NCI-H187 (cell line): ENCODE measurements at places on chromosomes 6 and 20.
A peak's percentile ranks its signal among the peaks of the same experiment; 100 is the strongest.

DNA sequence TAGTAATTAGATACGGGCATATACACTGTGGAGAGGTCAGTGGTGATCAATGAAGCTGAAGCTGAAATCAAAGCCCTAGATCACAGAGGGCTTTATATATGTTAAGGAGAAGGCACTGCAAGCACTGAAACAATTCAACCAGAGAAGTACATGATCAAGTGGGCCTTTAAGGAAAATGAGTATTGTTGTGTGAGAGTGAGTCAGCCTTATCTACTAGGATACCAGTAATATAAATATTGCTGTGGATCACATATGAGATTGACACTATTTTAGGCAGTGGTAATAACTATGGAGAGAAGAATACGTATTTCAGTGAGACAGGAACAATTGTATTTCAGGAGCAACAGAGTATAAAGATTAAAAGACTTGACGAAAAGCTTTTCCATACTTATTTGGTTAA, 1172.2 kb upstream of the GJE1 start:
- DNase-seq, result no peak

DNA sequence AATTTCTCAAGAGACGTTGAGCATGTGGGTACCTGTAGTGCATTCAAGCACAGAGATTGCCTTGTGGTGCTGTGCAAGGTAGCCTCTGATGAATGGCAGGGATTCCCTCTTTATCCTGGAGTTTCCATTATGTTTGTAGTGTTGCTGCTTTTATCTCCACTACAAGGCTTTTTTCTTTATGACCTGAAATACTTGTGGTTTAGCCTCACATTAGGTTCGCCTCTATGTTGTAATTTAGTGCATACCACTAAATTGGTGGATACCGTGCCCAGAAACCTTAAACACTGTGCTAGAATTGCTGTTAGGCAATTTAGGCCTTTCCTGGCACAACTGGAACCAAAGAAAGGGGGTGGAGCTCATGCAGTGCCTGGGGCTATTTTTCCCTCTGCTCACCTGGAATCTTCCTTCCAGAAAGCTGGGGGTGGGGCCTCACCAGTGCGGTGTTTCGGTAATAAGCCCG, 76.8 kb downstream of the NCOA7 start:
- DNase-seq, result peak; percentile 96

DNA sequence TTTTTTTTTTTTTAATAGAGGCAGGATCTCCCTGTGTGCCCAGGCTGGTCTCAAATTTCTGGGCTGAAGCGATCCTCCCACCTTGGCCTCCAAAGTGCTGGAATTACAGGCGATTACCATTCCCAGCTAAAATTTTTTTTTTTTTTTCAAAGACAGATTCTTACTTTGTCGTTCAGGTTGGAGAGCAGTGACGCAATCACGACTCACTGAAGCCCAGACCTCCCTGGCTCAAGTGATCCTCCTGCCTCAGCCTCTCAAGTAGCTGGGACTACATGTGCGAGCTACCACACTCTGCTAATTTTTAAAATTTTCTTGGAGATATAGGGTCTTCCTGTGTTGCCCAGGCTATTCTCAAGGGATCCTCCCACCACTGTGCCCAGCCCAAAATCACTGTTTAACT, 58.0 kb upstream of the MYO6 start:
- no peak for DNase-seq

GRCh38 chr6:157034436-157035230, 257.5 kb downstream of the ARID1B start:
- no peak for DNase-seq

DNA sequence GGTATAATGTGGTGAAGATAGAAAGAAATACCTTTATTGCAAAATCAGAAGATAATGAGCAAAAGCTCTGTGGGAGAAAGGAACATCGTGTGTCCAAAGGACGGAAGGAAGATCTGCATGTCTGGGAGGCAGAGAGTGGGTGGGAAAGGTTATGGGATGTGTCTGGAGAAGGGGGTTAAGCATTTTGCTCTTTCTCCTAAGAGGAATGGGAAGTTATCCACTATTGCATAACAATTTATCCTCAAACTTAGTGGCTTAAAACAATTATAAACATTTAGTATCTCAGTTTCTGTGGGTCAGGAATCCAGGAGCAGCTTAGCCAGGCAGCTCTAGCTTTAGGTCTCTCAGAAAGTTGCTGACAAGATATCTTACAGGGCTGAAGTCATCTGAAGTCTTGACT, 229.1 kb upstream of the CITED2 start:
- no peak for DNase-seq

- DNase-seq, result no peak
Measured at GRCh38 chr6:108846101-108846500, 2.1 kb upstream of the ARMC2 start.

DNA sequence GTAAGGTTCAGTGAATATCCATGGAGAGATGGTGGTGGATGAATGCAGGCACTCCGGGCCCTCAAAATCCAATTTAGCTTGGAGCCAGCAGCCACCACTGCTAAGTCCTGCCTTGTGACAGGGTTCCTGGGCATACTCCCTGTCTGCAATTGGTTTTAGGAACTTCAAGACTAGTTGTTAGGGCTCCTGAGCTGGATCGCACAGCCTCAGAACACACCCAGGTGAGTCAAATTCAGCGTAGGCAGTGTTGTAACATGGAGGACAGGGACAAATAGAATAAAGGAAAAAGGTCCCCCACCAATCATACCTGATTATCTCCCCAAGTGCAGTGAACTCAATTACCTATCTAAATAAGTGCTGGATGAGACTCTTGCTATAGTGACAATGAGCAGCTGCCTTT, 74.6 kb downstream of the PERP start:
- no peak for DNase-seq

- no peak for DNase-seq
Measured at GRCh38 chr20:61240814-61241213, 11.2 kb upstream of the CDH4 start.

DNA sequence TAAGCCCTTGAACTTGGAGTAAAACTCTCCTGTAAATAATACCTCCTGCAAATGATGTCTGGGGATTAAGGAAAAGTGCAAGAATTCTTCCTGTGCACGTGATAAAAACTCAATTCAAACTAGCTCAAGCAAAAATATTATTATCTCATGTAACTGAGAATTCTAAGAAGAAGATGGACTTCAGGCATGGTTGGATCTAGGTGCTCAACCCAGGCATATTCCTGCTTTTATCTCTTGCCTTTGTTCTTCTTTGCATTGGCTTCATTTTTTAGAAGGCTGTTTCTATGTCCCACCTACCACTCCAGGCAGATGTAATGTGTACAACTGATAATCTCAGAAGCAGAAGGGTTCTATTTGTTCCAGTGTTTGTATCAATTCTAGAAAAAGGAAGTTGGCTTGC, 95.8 kb downstream of the DACT2 start:
- DNase-seq, result no peak

DNA sequence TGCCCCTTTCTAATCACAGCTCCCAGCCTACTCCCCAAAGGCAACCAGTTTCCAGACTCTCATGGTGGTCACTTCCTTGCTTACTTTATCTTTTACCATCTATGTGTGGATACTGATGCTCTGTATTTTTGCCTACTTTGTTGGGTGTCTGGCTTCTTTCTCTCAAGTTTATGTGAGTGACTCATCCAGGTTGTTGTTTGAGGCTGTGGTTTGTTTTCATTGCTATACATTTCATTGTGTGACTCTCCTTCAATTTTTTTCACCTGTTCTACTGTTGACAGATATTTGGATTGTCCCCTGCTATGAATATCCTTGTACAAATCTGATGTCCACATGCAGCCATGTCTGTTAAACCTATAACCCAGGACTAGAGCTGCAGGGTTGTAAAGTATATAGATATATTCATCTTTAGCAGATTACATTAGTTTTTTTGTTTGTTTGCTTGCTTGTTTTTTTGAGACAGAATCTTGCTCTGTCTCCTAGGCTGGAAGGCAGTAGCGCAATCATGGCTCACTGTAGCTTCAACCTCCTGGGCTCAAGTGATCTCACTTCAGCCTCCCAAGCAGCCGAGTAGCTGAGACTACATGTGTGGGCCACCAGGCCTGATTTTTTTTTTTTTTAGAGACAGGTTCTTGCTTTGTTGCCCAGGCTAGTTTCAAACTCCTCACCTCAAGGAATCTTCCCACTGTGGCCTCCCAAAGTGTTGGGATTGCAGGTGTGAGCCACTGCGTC, 72.9 kb upstream of the EEF1E1 start:
- no peak for DNase-seq

DNA sequence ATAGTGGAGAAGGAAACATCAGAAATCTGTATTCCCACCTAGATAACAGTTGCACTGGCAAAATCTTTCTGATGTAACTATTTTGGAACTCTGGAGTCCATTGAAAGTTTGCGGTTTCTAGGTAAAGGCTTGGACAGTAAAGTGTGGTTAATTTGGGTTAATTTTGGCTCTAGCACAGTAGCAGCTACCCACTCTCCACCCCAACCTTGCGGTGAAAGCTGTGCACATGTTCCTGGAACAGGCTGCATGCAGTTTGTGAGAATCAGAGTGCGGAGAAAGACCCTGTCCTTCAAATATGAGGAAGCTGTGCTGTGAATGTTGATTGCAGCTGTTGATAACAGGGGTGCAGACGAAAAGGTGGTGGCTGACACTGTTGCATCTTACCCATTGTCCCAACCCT, 38.4 kb downstream of the SMOC2 start:
- no peak for DNase-seq

DNA sequence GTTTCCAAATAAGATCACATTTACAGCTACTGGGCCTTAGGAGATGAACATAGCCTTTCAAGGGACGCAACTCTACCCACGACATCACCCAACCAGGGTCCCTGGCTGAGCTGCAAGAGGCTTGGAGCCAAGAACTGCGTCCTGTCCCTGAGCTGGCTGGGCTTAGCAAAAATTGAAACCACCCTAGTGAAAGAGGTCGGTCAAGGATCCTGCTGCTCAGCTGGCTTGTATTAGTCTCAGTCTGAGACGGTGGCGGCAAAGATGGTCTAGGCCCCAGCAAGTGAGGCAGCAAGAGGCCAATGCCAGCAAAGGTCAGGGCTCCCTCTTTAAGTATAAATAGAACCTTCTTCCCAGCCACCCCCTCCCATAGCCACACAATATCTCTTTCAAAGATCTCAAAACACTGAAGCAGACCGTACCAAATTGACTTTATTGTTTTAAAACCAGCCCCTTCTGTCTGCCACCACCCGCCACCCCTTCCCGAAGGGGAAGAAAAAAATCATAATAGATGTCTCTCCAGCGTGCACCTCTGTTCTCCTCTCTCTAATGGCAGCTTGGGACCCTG, 140.5 kb downstream of the EYA2 start:
- no peak for DNase-seq

DNA sequence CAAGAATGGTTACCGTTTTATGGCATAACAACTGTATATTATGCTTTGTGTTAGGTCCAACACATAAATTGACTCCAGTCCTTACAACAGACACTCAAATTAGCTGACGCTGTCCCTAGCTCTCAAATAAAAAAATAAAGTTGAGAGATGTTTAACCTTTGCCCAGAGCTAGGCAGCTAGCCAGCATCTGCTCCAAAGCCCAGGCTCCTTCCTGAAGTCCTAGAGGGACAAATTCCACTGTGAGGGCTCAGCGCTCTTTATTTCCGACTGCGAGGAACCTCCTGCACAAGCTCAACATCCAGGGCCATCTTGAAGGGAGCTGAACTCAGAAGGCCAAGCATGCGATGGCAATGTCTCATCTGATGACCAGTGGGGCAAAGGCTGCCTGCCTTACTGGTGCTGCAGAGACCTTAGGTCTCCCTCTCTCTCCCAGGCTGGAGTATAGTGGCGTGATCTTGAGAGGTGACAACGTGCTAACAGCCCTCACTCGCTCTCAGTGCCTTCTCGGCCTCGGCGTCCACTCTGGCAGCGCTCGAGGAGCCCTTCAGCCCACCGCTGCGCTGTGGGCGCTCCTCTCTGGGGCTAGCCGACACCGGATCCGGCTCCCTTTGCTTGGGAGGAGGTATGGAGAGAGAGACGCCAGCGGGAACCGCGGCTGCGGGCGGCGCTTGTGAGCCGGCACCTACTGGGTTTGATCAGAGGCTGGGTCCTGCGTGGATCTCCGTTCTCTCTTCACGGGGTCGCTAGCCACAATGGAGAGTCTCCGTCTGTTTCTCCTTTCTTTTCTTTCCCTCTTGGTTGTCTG, 24.7 kb upstream of the GFOD1 start:
- DNase-seq, result no peak

DNA sequence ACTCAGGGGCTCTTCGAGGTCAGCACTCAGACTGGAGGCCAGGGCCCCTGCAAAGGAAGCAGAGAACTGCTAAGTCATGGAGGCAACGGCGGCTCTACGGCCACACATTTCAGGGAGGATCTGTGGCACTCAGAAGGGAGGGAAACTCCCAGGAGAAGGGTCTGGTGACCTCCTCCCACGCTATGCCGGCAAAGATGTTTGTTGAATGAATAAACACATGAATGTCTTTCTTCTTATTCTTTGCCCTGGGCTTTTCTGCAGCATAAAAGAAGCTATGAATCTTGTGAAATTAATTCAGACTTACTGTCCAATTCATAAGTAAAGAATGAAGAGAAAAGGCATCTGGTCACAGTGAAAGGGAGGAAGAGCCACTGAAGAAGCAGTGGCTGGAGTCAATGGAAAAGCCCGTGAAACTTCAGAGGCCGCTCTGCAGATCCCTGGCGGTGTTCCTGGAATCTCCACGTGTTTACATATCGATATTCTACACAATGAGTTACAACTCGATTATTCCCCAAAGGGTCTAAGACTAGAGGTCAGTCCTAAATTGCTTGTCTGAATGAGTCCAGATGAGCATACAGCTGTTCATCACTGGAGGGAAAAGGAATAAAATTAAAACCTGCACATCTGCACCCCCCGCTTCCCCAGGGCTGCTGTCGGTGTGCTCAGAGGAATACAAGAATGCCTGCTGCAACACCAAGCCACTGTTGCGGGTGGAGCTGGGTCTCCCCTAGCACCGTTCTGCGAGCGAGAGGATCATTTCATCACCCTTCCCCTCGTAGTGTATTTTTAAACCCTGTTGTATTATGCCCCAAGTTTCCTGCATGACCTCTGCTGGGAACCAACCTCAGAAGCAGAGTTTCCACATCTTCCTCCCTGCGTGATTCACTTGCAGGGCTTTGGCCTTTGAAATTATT, 25.6 kb downstream of the INSM1 start:
- DNase-seq, result no peak

DNA sequence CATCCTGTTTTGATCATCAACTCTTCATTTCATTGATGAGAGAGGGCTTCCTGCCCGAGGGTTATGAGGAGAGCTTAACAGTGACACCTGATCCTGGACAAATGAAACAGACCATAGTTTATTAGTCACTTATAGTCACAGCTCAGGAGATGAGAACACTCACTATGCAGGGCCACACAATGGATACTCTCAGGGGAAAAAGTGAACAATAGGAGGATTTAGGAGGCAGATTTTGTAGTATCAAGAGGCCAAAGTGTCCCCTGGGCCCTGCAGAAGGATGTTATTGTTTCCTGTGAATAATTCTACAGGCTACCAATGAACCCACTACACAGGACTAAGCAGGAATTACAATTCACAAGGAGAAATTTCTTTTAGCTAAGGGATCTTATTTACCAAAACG, 772.8 kb upstream of the MAN1A1 start:
- peak; percentile 4 for DNase-seq

- no peak for DNase-seq
Measured at GRCh38 chr6:136014454-136015437, 163.2 kb downstream of the PDE7B start.

- peak; percentile 15 for DNase-seq
Measured at GRCh38 chr6:117605169-117605826, 3.0 kb upstream of the GOPC start.
